CD4-positive, alpha-beta T cell treated with Interleukin-1 beta for 1 hour (primary cell): ENCODE measurements at places on chromosomes 1 and 21.

- no peak for DNase-seq
These were observed at the start of gene GJA8 for GRCh38 chr1:147902253-147902845. GJA8 (plus strand) TSS chr1:147902795; CDS start chr1:147907956, 5,161 bp downstream.

DNA sequence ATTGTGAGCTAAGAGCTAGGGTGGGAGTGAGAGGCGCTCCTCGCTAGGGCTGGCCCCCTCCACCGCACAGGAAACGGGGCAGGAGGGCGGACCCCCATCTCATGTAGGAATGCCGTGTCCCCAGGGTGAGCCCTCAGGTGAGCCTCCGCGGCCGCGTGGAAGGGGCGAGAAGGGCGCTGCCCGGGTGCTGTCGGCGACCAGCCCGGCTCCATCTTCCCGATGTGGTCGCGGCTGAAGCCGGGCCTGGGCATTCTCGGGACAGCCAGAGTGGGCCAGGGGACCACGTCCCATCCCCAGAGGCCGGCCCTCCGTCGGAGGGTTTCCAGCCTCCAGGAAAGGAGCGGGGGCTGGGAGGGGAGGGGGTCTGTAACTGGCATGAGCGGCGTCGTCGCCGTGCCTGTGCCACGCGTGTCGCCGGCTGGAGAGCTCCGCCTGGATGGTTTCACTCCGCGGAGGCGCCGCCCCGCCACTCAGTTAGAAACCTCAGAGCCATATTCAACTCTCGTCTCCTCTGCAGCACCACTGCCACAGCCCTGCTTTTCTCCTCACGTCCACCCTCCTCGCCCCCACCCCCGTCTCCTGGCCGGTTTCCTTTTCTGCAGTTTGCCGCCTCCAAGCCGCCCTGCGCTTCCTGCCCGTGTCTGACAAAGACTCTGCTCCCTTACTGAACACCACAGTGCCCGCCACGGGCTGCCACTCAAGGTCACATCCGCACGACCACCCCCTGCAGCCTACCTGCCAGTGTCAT lies at the start of gene TMEM269:
Gene TMEM269 (plus strand): TSS at position 46 of the 748 bp plus-strand sequence. CDS start 4,903 bp downstream, outside the sequence.
- peak; percentile 33 for DNase-seq

DNA sequence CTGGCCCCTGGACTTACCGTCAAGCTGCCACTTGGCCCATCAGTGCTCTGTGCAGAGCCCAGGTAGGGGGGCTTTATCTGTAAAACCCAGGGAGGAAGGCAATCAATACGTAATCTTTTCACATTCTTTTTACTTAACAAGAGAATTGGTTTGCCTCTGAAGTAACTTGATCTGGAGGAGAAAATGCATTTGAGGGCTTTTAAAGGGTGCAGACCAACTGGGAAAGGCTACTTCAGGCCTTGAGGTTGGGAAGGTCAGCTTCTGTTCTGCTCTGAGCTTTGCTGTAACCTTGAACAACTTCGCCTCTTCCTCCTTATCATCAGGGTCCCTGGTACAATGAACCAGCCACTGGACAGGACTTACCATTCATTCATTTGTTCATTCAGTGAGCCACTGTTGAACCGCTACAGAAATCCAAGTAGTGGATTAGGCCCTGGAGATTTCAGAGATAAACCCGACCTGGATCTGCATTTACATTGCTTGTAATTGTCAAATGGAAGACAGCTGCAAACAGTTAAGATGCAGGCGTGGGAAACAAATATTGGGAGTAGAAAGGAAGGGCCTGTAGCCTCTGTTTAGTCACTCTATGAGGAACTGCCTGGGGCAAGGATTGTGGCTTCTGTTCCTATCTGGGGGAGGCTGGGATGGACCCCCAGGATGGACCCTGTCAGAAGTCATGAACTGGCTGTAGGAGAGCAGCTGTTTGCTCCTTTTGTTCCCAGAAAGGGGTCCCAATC lies 90.9 kb downstream of the MAN1C1 start:
- no peak for DNase-seq

- no peak for DNase-seq
These were observed 447.0 kb upstream of the PKN2 start for GRCh38 chr1:88237058-88237457.

- no peak for DNase-seq
These were observed 235.4 kb downstream of the CENPF start for GRCh38 chr1:214838351-214838750.

DNA sequence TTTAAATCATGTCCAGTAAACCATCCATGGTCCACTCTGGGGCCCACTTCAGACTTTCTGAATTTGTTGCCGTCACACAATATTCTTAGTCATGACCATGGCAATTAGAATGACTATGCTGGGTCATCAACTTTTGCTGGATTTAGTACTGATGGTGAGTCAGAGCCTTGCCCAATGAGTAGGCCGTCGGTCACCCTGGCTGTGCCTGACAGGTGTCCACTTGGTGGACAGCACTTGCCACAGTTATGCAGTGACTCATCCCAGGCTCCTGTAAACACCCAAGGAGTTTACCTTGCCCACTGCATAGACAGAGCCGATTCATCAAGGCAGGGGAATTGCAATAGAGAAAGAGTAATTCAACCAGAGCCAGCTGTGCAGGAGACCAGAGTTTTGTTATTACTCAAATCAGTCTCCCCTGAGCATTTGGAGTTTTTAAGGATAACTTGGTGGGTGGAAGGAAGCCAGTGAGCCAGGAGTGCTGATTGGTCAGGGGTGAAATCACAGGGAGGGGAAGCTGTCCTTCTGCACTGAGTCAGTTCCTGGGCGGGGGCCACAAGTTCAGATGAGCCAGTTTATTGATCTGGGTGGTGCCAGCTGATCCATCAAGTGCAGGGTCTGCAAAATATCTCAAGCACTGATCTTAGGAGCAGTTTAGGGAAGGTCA lies 333.8 kb downstream of the PTPRU start:
- DNase-seq = no peak

GRCh38 chr1:73611681-73612080 lies 586.3 kb downstream of the LRRIQ3 start:
- no peak for DNase-seq

GRCh38 chr21:26140164-26140579 lies 30.4 kb downstream of the APP start:
- peak; percentile 34 for DNase-seq

DNA sequence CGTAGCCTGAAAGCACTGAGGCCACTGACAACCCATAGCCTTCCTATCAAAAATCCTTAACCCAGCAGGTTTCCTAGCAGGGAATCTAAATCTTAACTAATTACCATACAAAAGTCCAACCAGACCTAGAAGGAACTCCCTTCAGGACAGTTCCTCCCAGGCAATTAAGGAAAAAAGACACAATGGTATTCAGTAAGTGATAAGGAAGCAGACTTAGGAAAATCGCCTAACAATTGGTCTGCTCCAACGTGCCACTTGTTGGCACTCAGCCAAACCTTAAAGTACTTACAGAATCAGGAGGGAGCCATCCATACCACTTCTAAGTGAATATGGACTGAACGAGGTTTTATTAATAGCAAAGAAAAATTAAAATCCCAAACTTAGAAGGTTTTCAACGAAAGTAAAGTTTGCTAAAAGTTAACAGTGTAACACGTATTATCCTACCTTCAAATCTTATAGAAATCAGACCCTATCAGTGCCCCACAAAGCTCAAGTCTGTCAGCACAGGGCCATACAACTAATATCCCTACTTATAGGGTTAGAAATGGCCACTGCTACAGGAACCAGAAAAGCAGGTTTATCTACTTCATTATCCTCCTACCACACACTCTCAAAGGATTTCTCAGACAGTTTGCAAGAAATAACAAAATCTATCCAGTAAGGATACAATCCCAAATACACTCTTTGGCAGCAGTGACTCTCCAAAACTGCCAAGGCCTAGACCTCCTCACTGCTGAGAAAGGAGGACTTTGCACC lies 29.0 kb downstream of the SPATA6 start:
- DNase-seq = no peak

GRCh38 chr1:206636671-206637070 lies 1.3 kb downstream of the DYRK3 start:
- DNase-seq = no peak

DNA sequence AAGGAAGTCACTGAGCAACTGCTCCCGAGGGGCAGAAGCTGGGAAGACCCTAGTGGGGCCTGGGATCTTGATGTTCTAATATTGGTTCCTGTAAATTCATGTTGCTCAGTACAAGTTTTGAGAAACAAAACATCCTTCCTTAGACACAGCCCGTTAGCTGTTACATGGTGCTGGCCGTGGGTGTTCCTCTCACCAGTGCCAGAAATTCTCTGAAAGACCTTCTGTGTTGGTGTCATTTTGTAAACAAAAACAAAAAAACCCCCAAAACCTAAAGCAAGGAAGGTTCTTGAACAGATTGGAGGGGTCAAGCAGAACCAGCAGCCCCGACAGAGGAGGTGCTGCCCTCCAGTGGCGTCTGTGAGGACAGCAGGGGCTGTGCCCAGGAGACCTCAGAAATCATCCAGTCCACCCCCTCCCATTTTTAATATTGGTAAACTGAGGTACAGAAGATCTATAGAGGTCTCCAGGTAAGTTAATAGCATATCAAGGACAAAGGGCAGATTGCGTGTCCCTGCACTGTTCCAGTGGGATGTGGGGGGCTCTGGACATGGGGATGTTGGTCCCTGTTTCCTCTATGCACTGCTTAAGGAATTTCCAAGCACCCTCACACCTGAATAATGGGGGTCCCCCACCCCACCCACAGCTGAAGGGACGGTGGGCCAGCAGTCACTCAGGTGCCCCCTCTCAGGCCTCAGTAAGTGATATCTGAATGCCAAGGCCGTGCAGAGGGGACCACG lies 38.2 kb downstream of the SLC2A7 start:
- peak; percentile 69 for DNase-seq

GRCh38 chr1:19400875-19401534 lies 84.3 kb downstream of the CAPZB start:
- DNase-seq = no peak

DNA sequence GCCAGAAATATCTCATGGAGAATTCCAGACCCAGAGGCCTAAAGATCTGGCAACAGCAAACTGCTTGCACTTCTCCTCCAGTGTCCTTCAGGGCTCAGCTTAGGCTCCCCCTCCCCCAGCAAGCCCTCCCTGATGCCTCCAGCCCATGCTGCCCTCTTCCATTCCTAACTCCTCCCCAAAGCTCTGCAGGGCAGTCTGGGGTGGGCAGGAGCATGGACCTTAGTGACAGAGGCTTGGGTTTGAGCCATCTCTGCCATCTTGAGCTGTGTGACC lies 436.8 kb downstream of the PTPRU start:
- DNase-seq = no peak

DNA sequence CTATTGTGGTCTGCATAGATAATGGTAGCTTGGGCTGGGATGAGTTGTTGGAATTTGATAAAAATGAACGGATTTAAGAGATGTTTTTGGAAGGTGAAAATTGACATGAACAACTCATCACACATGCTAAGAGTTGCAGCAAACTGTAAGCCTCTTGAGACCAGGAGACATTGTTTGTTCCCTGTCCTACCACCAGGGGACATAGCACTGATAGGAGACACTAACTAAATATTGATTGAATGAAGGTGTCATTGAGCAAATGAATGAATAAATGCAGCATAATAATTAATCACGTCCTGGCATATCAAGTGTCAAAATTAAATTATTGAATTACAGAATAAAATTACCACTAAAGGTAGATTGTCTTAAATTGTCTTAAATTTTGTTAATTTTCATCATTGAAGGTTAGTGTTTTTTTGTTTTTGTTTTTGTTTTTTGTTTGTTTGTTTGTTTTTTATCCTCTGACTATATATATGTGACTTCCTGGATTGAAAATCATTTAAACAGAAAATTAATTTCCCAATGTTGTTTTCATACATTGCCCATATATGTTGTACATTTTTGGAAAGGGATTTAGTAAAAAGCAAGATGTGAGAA lies 285.3 kb upstream of the C1orf105 start:
- peak; percentile 56 for DNase-seq

DNA sequence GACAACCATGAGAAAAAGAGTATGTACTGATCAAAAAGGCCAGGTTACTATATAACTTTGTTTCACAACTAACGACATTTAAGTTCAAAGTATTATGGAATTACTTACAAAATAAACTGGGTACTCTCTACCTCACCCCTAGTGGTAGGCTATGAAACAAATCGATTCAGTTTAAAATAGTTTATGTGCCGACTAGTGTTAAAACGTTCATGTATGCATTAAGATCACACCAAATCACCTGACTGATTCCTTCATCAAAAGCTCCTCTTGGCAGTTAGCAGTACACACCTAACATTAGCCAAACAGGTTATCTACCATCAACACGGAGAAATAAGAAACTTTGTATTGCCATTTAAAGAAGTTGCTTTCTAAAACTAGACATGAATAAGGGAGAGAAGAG lies 137.1 kb downstream of the AKT3 start:
- DNase-seq = no peak

DNA sequence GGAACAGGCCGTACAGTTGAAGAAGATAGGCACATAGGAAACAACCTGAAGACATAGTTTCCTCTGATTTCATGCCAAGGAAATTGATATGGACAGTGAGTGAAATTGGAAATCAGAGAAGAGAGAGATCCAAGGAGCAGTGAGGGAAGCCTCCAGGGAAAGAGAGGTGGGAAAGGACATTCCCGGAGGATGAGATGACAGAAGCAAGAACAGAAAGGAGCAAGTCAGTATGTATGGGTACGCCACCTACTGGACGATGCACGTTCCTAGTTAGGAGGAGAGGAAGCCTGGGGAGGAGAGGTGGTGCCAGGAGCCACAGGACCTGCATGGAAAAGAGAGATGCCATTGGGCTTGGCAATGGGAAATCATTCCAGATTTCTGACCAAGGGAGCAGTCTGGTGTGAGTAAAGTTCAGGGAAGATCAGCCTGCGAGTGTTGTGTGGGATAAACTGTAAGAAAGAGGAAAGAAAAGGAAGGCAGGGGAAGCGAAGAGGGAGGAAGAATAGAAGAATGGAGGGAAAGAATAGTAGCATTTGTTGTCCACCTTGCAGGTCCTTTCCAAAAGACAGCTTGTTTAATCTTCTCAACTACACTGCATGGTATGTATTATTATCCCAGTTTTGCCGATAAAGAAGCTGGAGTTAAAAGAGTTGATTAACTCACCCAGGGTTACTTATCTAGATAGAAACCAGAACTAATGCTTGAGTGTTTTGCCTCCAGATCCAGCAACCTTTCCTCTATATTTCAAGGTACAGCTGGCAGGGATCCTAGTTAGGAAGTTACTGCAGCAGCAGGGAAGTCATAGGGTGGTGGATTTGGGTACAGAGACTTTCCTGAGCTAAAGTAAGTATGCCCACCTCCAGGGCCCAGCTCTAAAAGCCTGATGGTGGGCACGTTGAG lies 27.4 kb downstream of the C1orf116 start:
- peak; percentile 34 for DNase-seq

DNA sequence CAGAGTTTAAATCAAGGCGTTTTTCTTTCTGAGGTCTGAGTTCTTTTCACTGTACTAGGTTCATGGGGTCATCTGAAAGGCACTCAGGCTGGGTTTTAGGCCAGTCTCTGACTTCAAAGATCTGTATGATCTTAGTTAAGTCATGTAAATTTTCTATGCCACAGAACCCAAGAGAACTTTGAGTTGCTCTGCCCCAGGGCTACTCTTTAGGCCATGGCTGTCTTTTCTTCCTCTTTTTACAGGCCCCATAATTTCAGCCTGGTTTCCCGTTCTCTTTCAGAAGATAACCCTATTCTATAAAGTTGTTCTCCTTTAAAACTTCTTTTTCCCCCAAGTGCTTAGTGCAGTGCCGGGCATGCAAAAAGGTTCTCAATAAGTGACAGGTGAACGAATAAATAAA lies 26.1 kb downstream of the METTL13 start:
- no peak for DNase-seq

GRCh38 chr1:66777831-66778230 lies 23.2 kb downstream of the INSL5 start:
- no peak for DNase-seq
